Pancreas (tissue), 10 donors: ENCODE measurements at places on chromosomes 2 and 18. TPM values are rescaled to one million over a fixed set of nuclear protein-coding genes. Genes with fewer than 3 reads are reported as not detected.

DNA sequence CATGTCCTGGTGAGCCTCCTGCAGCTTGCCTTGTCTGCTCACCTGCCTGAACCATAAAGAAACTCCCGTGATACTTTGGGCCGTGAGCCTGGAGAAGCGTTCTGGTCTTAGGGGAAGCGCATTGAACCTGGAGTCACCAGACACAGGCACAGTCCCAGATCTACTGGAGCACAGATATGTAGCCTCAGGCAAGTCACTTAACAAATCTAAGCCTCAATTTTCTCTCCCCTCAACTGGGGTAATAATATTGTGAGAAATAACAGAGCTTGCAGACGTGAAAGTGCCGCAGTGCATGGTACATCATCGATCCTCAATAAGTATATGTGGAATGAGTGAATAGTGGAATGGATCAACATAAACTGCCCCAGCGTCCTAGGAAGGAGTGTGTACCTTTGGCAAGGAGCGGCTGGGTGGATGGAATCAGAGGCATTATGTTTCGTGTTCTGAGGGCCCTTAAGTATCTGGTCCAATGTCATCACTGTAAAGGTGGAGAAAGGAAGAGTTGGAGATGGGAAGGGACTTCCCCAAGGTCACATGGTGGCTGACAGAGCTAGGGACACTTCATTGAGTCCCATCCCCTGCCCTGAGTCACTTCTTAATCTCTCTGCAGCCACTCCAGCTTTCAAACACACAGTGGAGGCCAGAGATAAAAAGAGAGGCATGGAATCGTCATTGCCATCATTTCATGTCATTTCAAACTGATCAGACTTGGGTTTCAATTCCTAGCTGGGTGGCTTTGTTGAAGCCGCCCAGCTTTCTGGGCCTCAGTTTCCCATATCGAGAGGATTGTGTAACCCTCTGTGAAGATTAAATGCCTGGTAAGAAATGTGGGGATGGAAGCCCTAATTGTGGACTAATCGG lies 172.4 kb downstream of the DDX1 start:
- no peak for DNase-seq

GRCh38 chr2:113233593-113234550 lies 44.8 kb downstream of the PAX8 start:
- no peak for DNase-seq

GRCh38 chr2:190506666-190507065 lies 27.9 kb downstream of the NEMP2 start:
- no peak for DNase-seq

DNA sequence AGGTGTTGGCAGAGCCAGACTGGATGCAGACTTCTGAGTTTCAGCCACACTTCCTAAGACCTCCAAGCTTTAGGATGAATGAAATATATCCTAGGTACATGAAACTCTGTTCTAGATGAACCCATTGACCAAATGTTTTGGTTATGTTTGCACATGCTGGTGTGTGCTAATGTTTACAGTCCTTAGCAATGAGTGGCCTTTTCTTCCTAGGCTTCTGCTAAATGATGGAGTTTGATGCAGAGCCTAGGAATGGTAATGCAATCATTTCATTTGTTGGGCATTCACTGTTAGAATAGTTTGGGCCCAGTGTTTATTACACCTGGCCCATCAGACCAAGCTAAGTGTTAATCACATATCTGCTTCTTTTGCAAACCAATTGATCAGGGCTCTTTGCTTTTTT lies 464.7 kb downstream of the MEIS1 start:
- no peak for DNase-seq

DNA sequence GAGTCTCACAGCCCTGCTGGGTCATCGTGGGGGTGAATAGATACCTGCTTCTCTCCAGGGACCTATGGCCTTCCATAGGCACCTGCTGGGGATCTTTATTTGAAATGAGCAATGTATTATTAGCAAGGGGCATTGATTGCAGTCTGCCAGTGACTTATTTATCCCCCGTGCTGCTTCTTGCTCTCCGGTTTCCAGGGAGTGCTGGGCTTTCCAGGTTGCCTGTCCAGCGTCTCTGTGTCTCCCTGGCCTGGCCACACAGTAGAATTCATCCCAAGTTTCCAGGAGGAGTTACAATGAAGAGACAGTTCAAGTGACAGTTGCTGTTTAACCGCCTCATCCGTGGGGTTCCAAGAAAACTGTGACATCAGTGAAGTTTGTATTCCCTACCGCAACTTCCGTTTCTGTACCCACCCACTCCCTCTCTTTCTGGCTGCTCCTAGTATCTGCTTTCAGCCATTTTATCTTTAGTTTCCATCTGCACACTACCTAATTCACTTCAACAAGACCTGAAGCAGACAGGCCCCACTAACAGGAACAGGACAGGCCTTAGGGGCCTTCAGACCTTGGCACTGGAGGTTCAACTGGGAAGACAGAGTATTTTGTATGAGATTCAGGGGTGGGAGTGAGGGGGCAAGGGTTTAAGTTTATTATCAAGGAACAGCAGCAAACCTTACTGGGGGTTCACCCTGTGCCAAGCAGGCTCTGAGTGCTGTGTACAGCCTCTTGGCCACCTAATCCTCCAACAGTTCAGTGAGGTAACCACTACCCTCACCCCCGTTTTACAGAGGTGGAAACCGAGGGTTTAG lies 134.8 kb downstream of the PRKCE start:
- DNase-seq = no peak

DNA sequence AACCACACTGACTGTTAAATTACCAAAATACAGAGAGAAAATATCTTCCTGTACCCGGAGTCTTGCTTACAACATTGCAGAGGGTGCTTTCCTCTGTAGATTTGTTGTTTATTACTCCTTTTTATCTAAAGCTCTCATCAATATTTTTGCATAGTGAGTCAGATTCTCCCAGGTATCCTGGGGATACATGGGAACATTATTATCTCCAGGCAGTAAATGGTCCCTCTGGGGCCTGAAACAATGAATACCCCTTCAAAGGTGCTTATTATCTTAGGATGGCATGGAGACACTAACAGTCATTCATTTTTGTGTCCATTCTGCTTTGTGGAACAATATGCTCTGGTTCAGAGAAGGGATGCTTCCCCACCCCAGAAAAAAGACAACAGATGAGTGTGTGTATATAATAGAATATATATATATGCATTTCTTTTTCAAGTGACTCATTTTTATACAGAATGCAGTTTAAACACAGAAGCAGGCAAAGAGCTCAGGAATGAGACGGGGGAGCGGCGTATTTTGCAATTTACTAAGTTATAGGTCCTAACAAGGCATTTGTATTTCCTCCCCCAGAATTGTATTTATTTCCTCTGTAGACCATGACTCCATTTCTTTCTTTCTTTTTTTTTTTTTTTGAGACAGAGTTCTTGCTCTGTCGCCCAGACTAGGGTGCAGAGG lies 424.8 kb upstream of the ZEB2 start:
- DNase-seq = no peak

GRCh38 chr2:128651000-128651399 lies 332.3 kb upstream of the HS6ST1 start:
- DNase-seq = no peak

- no peak for DNase-seq
Measured at GRCh38 chr2:21270708-21271122, 146.9 kb downstream of the TDRD15 start.

DNA sequence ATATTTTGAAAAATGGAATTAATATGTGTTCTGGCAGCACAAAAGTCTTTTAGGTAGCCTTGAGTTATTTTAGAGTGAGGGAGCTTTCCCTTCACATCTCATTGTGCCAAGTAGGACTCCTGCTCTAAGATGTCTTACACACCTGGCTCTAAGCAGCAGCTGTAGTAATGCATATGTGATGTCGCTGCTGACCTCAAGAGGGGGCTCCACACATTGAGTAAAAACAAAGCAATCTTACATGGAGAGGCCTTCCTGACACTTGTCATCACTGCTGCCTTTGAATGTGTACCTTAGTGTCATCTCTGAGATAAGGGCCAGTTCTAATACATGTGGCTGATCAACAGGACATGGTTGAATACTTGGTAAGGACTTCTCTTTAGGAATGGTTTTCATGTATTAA lies 75.8 kb downstream of the ACTR3 start:
- no peak for DNase-seq

GRCh38 chr18:65876310-65876709 lies 125.5 kb downstream of the CDH7 start:
- no peak for DNase-seq

DNA sequence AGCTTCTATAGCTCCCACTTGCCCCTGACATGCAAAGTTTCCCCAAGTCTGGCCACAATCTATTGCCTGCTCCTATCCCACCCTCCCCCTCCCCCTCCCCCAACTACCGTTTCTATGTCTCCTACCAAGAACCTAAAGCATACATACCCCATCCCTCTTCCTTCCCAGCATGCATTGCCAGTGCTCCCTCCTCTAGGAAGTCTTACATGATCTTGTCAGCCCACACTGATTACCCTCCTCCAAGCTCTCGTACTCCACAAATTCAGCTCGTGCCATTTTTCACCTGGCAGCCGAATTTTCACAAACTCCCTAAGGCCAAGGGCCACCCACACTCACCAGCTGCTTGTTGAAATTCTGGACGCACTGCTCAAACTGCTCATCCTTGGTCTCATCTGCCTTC lies 30.7 kb downstream of the BIN1 start:
- no peak for DNase-seq

DNA sequence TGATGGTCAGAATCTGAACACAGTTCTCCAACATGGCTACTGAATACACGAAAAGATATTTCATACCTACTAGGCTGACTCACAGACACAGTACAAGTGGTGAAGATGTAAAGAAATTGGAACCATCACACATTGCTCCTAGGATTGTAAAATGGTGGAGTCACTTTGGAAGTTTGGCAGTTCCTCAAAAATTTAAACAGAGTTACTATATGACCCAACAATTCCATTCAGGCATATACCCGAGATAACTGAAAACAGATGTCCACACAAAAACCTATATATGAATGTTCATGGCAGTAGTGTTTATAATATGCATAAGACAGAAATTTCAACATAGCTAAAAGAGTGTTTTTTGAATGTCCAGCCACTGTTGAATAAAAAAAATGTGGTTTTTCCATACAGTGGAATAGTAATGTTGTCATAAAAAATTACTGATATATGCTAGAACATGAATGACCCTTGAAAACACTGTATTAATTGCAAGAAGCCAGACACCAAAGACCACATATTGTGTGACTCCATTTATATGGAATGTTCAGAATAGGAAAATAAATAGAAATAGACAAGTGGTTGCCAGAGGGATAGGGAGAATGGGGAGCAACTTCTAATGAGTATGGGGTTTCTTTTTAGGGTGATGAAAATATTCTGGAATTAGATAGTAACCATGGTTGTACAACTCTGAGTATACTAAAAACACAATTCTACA lies 10.1 kb downstream of the RMP24 start:
- DNase-seq = no peak

DNA sequence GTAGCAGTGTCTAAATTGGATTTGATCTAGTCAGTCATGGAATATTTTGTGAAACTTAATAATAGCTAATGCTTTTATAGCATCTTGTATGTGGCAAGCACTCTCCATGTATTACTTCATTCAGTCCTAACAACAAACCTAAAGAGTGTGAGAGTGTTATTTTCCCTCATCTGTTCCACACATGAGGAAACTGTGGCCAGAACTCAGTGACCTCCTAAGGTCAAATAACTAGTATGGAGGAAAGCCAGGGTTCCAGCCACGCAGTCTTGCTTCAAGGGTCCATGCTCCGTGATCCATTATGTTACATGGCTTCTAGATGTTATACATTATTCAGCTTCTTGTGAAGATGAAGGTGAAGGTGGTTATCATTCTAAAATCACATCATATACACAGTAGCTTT lies 45.5 kb downstream of the TWSG1 start:
- DNase-seq = no peak

- no peak for DNase-seq
Measured at GRCh38 chr2:96254571-96254970, 11.2 kb downstream of the TMEM127 start.

GRCh38 chr2:223442847-223443246 lies 159.3 kb downstream of the SCG2 start:
- no peak for DNase-seq

DNA sequence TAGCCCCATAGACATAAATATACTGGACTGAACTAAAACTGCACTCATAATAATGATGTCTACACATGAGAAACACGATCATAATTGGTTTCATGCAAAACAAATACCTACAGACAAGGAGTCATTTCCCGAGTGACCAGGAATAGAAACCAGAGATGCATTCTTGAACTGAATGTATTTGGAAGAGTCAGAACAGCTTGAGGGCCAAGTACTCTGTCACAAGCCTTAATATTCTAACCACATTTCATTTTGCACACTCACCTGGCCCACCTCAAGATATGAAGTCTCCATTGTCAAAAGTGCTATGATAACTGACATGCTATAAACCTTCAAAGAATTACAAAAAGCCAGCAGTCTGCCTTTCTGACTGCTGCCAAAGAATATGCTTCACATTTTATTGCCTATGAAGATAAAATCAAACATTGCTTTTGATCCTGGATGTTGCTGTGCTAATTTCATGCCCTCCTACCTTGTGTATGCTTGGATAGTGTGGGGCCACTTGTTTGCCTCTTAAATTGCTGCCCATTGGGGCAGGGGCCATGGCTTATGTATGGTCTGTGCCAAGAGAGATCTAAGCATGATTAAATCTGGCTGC lies 18.9 kb upstream of the ASAP2 start:
- DNase-seq = no peak

DNA sequence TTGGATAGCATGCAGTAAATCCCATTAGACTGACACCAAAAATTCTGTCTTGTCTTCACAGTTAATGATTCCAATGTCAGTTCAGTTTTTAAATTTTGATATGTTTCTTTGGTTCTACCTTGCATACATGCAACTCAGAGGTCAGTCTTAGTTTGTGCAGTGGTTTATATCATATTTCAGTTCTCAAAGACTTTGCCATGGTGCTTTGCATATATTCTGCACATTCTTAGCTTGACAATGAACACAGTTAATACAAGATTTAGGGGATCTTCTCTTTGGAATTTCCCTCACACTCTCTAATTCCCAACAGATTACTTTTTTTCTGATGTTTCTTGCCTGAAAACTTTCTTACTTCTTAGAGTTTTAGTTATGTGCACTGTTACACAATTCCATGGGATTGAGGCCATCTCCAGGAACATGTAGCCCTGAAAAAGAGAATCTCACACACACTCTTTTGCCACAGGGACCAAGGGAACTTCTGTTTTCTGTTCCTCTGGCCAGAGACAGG lies 17.3 kb downstream of the NOL4 start:
- DNase-seq = no peak

Gene CDH20
- not detected for total RNA-seq

Gene ALPI
- total RNA-seq = not detected

Gene CAPN13
- total RNA-seq = 6.1 TPM
